IPS-NIHi11 (cell line): ENCODE measurements at places on chromosomes 12 and 14.

DNA sequence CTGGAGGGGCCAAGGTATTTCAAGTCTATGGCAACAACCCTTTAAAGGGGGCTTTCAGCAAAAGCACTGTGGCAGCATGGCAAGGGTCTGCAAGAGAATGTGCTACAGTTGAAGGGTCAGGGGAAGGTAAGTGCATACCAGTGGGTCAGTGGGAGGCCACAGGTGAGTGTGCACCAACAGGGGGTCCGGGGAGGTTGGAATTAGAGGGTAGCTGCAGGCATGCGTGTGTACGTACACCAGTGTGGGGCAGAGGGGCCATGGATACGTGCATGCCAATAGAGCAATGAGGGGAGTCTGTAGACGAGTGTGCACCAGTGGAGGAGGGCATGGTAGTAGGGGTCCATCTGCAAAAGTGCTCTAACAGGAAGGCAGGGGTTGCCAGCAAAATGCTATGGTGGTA, 448.9 kb downstream of the NAV3 start:
- no peak for DNase-seq

- DNase-seq, result no peak
Observed at GRCh38 chr14:100285913-100286400, 20.3 kb downstream of the SLC25A29 start.

- DNase-seq, result no peak
Observed at GRCh38 chr12:42735861-42736361, 146.4 kb upstream of the PRICKLE1 start.

DNA sequence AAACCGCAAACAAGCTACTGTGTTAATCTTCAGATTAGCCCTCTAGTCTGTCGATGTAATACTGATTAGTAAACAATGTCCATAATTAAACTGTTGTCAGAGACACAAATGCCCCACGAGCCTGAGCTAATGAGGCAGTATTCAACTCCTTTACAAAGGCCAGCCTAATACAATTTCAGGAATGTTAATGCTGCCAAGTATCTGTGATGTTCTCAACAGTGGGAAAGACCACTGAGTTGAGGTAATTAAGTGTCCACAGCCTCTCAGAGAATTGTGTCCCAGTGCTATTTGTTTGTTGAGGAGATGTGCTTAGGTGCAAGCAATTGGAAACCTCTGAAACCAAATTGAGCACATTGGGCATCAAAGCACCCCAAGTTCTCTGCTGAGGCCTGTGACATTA, 139.4 kb upstream of the CDKN3 start:
- no peak for DNase-seq

DNA sequence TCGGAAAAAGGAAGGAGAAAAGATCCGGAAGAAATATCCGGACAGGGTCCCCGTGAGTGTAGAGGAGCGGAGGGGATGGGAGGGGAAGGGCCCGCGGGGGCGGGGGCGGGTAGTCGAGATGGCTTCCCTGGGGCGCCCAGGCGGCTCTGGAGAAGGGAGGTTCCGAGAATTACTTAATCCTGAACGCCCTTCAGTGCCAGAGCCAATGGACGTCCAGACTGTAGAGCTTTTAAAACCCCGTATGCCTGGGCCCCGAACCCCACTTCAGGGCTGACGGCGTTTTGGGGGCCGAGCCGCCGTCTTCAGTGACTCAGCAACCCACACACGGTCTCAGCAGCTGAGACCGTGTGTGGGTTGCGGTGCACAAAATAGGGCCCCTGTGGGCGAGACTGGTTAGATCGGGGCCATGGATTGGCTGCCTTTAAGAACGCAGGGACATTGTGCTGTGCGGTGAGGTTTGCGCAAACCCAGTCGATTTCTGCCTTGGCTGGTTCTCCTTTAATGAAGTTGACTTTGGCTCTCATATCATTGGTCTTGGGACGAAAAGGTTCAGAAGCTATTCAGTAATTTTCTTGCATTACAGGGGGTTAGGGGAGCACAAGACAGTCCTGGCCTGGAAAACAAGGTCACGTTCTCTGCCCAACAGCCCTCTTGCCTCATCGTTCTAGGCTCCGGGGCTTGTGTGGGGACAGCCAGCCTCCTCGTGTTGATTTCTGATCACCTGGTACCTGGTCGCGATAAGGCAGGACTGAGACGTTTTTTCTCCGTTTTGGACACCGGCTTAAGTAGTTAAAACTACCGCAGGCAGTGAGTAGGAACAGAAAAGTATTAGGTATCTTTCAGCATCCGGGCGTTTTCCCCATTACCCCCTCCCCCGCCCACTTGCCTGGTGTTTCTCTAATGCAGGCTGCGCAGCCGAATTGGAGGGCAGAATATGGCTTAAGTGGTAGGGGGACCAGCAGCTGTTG, 775 bp downstream of the GABARAPL1 start:
- peak; percentile 75 for DNase-seq

DNA sequence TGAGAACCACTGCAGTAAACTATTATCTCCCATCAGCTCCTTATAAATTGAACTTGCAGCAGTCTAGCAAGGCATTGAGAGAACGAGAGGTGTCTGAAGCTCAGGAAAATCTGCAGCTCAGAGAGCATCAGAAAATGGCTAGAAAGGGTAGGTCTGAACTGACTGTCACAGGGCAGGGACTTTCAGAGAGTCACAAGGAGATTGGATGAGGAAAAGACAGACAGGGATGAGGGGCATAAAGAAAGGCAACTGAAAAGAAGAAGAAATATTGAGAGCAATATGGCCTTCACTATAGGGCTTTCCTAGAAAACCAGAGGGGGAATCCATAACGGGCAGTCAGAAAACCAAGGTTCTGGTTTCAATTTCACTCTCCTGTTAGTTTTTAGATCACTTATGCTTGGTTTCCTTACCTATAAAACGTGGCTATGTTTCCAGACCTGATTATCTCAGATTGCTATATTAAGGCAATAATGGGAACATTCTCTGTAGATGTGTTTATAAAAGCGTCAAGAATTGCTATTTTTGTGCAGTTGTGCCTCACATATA, 40.9 kb downstream of the PDE6H start:
- DNase-seq, result no peak

GRCh38 chr12:34403706-34404376, 381.5 kb downstream of the ALG10 start:
- DNase-seq, result peak; percentile 1

GRCh38 chr12:129827866-129828384, 75.9 kb downstream of the TMEM132D start:
- DNase-seq, result no peak

- DNase-seq, result peak; percentile 63
Observed at GRCh38 chr14:64706593-64707193, 2.5 kb downstream of the PLEKHG3 start.

DNA sequence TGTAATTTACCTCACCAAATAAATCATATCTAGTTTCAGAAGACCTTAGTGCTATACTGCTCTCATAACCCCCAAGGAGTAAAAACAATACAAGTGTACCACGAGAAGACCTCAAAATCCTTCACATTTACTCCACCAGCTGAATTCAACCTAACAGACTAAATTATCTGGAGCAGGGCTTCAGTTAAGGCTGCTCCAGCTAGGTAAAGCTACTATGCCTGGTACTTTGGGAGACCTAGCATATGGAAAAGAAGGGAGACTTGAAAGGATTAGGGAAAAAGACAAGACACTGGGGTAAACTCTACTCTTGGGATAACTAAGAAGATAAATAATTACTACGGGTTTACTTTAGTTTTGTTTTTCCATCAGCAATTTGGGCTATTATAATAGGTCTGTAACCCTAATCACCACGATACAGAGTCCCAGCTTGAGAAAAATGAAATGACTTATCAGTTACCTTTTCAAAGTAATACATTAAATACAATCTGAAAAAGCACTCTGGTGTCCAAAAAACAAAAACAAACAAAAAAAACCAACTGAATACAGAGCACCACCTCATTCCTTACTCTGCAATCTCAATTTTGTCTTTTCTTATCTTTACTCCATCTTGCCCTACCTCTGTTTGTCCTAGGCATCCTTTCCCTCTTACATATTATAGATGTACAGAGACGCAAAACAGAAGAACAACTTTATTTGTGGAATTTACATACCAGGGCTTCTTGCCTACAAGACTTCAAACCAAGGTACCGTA, 2.1 kb downstream of the EML5 start:
- no peak for DNase-seq

DNA sequence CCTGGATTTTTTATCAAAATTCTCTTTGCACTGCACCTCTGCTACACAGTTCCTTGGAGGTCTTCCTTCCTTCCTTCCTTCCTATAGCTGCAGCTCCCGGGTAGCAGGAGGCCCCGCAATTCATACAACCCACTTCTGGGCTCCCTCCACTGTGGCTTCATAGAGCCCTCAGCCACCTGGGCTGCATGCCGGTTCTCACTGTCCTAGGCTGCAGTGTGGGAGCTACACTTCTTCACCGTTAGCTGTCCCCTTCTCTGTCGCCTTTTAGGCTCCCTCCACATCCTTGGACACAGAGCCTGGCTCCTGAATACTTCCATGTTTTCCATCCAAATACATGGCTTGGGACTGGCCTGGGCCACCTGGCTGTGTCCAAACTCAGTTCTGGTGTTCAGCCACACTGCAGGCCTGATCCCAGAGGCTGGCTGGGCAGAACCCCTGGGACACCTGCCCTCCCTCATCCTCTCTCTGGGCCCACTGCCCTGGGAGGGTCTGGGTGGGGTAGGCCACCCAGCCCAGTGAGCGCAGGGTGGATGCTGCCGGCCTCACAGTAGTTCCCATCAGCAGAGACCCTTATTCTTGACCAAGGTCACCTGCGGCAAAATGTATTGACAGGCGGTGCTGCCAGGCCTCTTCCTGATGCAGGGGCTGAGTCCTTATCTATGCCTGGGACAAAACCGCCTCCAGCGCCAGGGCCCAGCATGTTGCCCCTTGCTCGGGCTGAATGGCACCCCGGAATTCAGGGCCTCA, 1.7 kb downstream of the SERPINA10 start:
- DNase-seq, result no peak

GRCh38 chr12:22802883-22803630, 178.1 kb downstream of the ETNK1 start:
- no peak for DNase-seq

DNA sequence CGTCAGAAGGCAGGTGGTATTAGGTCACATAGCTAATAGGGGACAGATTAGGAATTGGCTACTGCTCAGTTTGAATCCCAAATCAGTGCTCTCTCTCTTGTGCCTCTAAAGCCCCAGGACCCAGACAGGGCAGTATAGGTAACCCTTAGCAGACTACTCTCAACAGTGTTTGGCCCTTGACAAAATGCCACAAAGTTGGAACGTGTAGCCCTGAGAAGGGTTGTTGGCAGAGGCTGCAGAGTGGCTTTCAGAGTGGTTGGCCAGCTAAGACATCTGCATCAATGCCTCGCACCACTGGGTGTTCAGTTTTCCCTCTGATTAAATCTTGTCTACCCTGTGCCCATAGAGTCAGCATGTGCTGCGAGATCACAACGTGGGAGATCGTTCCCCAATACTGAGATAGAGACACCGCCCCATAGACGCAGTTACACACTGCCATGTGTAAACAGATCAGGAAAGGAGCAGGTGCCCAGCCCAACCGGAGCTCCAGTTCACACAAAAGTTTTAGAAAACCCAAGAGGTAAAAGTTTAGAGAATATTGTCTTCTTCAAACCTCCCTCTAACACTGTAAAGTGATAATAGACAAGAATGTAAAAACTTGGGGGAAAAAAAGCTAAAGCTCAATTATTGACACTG, 48.3 kb downstream of the EML1 start:
- DNase-seq, result no peak

GRCh38 chr12:85883763-85884162, 9.7 kb downstream of the NTS start:
- DNase-seq, result no peak

- DNase-seq, result no peak
Observed at GRCh38 chr14:36797634-36798033, 136.0 kb downstream of the PAX9 start.

DNA sequence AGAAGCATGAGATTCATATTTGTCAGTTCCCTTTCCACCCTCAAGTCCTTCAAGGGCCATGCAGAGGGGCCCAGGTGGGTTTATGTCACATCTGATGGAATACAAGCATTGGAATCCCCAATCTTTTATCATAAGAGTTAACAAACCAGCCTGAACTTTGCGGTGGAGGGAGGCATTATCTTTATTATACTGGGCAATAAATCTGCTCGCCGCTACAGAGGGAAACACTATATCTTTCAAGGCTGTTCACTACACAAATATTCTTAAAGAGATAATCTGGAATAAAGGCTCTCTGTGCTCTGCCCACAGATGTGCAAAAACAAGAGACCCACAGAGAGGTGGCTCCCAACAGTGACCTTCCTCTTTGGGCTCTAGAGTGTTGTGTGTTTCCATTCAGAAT, 153.6 kb upstream of the PLEKHA5 start:
- no peak for DNase-seq

DNA sequence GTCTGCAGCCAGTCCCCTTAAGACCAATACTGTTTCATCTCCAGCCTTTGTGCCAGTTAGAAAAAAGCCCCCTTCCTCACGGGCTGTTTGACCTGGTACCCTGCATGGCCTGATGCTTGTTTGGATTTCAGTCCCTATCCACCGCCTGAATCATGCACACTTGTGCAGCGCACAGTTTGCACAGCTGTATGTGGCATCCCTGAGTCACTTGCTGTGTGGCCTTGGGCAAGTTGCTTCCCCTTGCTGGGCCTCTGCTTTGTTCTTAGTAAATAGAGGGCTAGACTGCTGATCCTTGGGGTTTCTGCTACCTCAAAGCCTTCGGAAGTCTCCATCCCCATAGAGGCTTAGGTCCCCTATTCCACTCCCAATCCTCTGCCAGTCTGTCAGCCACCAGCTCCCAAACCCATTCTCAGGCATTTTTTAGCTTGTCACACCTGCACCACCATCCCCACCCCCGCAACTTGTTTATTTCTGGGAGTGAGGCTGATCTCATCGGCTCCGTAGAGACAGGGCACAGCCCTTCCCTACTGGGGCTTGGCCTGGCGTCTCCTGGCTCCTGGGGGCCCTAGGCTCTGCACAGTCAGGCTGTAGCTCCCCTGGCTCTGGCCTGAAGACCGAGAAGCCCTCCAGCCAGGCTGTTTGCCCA, 8.8 kb downstream of the KRT80 start:
- DNase-seq, result no peak

DNA sequence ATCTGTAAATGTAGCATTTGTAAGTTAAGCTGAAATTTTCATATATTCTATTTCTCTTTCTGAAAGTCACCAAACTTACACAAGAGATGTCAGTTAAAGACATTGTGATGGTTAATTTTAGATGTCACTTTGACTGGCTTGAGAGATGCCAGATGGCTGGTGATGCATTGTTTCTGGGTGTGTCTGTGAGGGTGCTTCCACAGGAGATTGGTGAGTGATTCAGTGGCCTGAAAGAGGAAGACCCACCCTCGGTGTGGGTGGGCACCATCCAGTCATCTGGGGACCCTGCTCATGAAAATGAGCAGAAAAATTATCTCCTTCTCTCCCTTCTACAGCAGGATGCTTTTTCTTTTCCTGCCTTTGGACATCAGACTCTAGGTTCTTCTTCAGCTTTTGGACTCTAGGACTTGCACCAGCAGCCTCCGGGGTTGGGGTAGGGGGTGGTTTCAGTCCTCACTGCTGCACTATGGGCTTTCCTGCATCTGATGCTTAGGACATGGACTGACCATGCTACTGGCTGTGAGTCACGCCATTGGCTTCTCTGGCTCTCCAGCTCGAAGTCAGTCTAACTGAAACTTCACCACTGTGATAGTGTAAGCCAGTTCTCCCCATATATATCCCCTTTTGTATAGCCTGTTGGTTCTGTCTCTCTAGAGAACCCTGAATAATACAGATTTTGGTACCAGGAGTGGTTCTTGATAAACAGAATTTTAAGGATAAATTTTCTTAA, 20.9 kb downstream of the PDE6H start:
- no peak for DNase-seq
